ENCODE measurements at places on chromosomes 5 and 9.

- DNase-seq = no peak
Observed at GRCh38 chr5:169610606-169611005, 26.5 kb upstream of the DOCK2 start.

DNA sequence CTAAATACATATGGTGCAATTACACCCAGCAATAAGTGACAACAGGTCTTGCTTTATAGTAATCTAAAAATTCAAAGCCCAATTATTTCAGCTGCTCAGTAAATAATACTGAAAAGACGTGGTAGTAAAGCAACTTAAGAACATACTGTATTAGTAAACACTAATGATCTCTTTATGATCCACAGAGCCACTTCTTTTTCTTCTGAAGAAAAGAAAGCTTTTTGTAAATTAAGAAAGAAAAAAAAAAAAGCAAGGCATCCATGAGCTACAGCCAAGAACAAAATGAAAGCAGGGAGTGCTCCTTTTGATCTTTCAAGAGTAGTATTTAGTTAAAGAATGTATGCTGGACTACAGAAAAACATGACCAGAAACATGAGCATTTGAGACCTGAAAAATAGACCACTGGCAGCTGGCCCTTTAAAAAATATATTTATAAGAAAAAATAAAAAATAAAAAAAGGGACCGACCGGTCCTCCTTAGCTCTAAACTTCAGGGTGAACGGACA is 348.7 kb downstream of the GLIS3 start:
- DNase-seq = peak; percentile 43

- peak; percentile 79 for DNase-seq
Observed at GRCh38 chr5:100647461-100648230, 112.5 kb downstream of the FAM174A start.

DNA sequence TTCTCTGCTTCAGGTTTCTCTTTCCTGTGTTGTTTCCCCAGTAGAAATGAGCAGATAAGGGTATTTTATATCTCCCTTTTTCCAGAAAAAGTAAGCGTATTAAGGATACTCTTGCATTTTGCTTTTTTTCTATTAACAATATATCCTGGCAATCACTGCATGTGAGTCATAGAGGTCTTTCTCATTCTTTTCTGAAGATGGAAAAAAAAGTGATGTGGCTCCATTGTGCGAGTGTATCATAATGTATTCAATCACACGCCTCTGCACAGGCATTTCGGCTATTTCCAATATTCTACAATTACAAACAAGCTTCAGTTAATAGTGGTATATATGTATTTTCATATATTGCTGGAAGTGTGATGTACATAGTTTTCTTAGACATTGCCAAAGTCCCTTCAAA is 155.9 kb downstream of the MED27 start:
- DNase-seq = no peak

- peak; percentile 86 for DNase-seq
Observed at GRCh38 chr5:154478224-154478565, at the start of gene HAND1. Gene HAND1 (minus strand): TSS chr5:154478227. CDS start chr5:154478008, 219 bp downstream.

DNA sequence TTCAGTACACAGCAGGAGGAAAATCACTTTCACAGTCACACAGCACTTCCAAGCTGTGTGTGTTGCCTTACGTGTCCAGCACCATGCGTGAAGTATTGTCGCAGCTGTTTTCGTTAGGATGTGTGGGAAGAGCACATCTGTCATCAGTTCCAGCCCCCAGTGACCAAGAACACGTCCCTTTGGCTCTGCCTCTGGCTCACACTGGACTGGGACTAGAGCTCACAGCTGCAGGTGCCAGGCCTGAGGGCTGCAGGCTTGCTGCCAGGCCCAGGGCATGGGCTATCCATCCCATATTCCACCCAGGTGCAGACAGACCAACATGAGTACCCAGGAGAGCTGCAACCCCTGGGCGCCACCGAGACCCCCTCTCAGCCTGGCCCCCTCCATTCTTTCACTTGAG is 60.5 kb upstream of the ANKRD33B start:
- peak; percentile 48 for DNase-seq

DNA sequence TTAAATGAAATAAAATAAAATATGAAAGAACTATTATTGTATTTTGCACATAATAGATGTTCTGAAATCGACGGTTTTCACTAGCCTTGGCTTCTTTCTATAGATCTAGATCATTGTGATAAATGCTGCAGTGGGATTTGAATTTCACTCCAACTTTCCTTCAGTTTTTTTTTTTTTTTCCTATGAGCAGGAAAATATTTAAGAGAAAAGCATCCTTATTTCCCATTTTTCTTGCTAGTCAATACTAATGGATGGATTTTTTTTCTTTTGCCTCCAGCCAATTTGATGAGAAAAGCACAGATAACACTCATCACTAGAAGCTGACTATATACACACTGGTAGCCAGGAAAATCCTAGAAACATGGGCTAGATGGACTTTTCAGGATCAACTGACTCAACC is 249.0 kb downstream of the NFIB start:
- DNase-seq = no peak

- peak; percentile 77 for DNase-seq
Observed at GRCh38 chr5:151448038-151448985, 909 bp downstream of the SLC36A1 start.

DNA sequence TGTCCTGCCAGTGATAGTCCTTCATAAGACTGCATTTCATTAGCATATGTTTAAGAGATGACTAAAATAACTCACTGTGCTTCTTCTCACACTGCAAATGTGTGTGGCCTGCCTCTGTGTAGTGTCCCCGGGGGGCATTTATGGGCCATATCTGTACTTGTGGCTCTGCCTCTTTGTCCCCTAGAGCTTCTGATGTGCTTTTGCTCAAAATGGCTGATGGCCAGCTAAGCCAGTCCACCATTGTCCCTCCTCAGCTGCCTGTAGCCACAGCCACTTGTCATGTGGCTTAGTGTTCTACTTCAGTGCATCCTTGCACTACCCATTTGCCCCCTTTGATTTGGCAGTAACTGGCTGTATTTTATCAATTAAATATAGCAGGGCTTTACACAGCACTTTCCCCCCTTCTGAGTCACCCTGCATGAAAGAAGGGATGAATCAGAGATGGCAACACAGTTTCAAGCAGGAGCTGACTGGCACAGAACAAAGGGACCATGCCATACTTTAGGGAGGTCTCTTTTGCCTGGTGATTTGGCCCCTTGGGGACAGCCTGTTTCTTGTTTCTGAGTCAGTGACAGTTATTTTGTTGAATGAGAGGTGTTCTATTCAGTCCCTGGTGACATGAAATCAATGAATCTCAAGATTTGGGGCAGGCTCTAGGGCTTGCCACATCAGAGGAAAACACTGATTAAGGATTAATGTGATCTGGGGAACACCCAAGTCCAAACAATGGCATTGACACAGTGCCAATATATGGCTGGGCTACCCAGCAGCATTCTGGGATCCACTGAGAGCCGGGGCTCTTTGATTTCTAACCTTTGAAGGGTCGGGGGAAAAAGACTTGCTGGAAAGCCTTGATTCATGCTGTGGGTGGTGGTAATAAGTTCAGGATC is 245.5 kb downstream of the SMARCA2 start:
- DNase-seq = peak; percentile 86
